ENCODE measurements at places on chromosomes 12 and 14.

DNA sequence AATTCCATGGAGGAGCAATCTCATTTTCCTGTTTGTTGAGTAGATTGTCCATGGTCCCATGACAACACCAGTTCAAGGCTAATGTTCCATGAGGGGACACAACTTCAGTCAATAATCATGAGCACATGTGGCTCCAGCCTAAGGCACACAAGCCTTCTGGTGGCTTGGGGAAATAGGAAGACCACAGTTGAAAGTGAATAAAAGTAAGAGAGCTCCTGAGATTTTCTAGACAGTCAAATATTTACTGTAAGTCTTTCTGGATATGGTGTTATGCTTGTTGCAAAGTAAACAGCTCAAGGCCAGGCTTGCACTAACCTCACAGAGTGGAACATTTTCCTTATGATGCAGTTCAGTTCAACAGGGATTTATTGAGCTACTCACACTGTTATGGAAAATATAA is 206.9 kb upstream of the SLC38A2 start:
- no peak for DNase-seq

GRCh38 chr12:120397824-120398540 is 29.0 kb upstream of the MSI1 start:
- no peak for DNase-seq

DNA sequence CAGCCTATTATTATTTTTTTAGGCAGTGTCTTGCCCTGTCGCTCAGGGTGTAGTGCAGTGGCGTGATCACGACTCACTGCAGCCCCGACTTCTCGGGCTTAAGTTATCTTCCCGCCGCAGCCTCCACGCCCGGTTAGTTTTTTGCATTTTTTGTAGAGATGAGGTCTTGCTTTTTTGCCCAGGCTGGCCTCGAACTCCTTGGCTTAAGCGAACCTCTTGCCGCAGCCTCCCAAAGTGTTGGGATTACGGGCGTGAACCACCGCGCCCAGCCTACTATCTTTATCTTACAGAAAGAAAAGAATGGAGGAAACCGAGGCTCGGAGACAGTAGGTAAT is 507 bp upstream of the PTPN11 start:
- no peak for DNase-seq

DNA sequence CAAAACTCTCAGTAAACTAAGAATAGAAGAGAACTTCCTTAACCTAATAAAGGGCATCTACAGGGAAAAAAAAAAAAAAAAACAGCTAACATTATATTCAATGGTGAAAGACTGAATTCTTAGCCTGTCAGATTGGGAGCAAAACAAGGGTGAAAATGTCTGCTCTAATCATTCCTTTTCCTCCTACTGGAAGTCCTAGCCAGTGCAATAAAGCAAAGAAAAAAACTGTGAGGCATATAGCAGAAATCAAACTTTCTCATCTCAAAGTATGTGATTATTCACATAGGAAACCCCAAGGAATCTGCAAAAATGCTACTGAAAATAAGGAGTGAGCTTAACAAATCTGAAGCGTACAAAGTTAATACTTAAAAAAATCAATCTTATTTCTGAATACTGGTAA is 170.7 kb downstream of the NUAK1 start:
- DNase-seq = no peak

GRCh38 chr12:58502841-58503240 is 417.5 kb downstream of the LRIG3 start:
- no peak for DNase-seq

DNA sequence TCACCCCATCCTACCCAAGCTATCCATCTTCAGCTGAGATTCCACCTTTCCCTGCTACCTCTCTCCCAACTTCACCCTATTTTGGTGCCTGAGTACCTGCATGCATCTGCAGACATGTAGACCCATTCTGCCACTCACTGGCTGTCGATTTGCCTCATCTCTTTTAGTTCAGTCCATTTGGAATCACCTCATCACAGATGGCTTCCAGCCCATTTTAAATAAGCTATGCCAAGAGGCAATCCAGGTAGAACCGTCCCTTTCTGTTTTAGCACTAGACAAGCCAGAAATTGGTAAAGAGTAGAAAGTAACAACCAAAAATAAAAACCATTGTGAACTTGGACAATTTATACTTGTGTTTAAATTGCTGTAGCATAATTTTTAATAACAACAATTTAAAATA is 11.3 kb downstream of the SLC35F4 start:
- no peak for DNase-seq

DNA sequence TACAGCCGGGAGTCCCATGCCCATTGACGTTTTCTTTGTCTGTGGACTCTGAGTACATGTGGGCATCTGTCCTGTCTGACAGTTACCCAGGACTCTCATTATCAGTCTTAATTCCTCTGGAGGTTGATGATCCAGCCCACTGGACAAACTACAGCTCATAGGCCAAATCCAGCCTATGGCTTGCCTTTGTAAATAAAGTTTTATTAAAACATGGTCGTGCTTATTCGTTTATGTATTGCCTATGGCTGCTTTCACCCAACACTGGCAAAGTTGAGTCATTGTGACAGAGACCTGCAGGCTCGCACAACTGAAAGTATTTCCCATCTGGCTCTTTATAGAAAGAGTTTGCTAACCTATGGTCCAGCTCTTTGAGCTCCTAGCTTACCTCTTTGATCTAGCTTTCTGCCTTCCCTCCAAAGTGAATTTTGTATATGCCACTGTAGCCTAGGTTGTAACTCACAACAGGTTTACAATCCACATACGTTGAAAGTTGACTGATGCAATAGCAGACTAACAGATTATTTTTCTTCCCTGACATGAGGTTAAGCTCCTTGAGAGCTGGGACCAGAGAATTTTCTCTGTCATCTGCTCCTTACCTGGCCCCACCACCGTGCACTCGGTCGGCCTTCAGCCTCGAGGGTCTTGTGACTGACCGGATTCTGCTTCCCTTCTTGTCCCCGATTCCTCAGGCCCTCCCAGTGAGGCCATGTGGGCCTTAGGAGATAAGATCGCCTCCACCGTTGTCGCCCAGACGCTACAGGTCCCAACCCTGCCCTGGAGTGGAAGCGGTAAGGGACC is 57.3 kb downstream of the ACACB start:
- DNase-seq = no peak

- no peak for DNase-seq
Observed at GRCh38 chr12:124754949-124755800, 108.5 kb downstream of the SCARB1 start.

DNA sequence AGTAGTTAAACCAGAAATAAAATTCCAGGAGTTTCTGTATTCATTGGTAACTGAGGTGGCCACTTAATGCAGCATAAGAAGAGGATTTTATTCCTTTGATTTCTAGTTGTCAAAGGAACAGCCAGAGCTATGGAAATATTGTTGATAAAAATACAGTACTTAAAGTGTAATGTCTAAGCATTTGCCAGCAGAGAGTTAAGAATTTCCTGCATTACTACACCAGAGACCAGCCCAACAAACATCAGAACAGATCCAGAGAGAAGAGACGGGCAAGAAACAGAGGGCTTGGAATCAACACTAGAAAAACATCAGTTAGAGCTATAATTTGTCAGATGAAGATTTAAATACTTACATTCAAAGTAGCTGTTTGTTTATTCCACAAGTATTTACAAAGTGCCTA is 77.9 kb downstream of the ST8SIA1 start:
- no peak for DNase-seq

DNA sequence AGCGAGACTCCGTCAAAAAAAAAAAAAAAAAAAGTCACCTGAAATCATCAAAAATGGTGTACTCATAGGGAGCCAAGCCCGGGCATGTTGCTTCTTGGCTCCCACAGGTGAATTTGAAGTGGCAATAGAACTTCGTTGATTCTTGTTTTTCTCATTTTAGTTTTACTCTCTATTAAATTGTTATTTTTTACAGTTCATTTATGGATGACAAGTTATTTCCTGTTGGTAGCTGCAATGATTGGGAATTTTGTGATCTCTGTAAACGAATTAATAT is 1.3 kb downstream of the TM7SF3 start:
- no peak for DNase-seq

- no peak for DNase-seq
Observed at GRCh38 chr14:37268788-37269187, 71.1 kb downstream of the MIPOL1 start.

GRCh38 chr14:103858063-103858781 is 10.8 kb upstream of the PPP1R13B start:
- DNase-seq = no peak

GRCh38 chr12:107282628-107283027 is 189.3 kb upstream of the CRY1 start:
- DNase-seq = no peak

- DNase-seq = no peak
Observed at GRCh38 chr12:104694161-104694560, 237.4 kb downstream of the CHST11 start.

DNA sequence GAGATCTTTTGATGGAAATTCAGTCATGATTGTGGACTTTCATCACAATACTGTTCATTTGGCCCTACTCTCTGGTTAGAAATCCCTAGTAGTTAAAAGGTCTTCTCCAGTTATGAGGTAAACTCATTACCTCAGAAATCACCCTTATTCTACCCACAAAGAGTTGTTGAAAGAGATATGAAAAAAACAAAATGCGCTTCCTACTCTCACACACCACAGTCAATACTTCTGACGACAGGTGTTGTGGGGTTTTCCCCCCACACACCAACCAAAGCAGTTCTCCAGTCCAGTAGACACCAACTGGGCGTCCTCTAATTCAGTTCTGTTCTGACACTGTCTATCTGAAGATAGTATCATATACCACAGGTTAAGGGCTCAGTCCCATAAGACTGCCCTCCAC is 54.9 kb downstream of the TRMT5 start:
- DNase-seq = no peak

DNA sequence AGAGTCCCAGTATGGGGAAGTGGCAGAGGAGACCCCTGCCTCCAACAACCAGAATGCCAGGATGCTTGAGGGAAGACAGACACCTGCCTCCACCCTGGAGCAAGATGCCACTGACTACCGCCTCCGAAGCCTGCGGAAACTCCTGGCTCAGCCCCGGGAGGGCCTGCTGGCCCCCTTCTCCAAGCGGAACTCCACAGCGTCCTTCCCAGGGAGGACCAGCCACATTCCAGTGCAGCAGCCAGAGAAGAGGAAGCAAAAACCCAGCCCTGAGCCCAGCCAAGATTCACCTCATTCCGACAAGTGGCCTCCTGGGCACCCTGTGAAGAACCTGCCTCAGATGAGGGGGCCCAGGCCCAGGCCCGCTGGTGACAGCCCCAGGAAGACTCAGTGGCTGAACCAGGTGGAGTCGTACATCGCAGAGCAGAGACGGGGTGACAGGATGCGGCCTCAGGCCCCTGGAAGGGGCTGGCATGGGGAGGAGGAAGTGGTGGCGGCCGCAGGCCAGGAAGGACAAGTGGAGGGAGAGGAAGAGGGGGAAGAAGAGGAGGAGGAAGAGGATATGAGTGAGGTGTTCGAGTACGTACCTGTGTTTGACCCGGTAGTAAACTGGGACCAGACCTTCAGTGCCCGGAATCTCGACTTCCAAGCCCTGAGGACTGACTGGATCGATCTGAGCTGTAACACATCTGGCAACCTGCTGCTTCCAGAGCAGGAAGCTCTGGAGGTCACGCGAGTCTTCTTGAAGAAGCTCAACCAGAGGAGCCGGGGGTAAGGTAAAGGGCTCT is 93.7 kb downstream of the B4GALNT3 start:
- DNase-seq = peak; percentile 23

DNA sequence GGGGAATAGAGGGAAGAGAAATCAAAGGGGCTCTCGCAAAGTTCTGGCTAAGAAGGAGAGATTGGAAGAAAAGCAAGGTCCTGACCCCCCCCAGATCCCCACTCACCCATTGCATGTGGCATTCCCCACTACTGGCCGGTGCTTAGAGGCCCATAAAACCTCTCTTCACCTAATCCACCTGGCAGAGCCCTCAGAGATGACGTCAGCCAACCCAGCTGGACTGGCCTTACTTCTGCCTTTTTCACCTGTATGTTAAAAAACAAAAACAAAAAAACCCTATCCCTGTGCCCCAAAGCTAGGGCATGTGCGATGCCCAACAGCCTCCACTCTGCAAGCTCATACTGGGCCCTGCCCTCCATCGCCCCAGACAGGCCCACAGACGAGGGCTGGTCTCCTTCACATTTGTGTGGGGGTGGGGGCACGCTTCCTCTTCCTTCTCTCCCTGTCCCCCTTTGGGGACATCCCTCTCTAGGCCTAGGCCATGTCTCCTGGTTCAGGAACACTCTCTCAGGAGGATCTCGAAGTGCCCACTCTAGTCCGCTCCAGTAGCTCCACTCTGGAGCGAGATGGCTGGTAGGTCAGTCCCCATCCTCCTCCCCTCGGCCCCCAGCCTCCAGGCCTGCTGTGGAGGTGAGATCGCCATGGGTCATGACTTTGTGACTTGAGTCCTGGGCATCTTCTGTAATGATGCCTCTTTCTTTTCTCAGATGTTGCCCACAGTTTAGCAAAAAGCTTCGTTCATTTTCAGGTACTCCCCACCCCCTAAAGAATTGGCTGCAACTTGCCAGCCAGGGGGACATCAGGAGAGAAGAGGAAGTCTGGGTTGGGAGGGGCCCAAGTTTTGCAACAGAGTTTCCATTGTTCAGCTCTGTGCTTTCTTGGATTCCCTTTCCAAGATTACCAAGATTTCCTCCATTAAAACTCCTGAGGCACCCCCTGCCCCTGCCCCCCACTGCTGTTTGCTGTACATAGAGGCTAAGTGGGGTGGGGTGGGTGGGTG is 37.0 kb downstream of the FIGNL2 start:
- DNase-seq = no peak

DNA sequence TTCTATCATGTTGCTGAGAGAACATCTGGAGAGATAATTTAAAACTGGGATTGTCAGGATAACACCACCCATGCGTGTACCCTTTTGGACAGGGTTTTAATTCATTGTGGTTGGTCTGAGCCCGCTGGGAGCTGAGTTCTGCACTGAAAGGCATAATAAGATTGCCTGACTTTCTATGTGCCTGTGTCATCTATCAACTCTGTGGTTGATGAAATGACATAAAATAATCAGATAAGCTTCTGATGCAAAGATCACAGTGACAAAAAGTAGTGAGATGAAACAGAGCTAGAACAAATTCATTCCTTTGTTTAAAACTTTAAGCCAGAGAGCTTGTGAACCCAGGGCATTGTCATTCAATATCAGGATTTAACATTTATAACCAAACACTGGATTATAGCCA is 98.7 kb downstream of the BBS10 start:
- no peak for DNase-seq
